Sciatic nerve (tissue), 2 donors: ENCODE measurements at places on chromosomes 7 and 10.

DNA sequence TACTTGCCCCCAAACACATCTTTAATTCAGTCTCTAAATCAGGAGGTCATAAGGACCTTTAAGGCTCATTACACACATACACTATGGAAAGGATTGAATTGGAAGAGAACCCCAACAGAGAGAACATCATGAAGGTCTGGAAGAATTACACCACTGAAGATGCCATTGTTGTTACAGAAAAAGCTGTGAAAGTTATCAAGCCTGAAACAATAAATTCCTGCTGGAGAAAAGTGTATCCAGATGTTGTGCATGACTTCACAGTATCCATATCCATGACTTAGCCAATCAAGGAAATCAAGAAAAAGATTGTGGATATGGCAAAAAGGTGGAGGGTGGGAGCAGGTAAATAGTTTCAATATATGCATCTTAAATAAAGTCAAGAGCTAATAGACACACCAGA lies 13.7 kb downstream of the LIPA start:
- DNase-seq = no peak

DNA sequence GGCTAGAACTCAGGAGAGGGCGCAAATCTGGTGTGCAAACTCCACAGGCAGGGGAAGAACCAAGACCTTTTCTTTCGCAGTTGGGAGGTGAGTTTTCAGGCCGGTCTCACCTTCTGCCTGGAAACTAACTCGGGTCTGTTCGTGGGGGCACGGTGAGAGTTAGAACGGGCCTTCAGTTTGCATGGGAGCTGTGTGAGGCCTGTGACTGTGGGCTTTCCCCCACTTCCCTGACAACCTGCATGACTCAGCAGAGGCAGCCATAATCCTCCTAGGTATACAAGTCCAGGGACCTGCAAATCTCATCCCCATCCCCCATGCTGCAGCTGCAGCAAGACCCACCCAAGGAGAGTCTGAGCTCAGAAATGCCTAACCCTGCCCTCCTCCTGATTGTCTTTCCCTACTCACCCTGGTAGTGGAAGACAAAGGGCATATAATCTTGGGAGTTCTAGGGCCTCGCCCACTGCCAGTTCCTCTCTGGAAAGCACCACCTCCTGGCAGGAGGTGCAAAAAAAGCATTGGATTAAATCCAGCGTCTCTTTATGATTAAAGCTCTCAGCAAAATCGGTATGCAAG lies 194.9 kb upstream of the ETV1 start:
- no peak for DNase-seq

GRCh38 chr7:30201161-30201666 lies 66.4 kb downstream of the MTURN start:
- DNase-seq = no peak

DNA sequence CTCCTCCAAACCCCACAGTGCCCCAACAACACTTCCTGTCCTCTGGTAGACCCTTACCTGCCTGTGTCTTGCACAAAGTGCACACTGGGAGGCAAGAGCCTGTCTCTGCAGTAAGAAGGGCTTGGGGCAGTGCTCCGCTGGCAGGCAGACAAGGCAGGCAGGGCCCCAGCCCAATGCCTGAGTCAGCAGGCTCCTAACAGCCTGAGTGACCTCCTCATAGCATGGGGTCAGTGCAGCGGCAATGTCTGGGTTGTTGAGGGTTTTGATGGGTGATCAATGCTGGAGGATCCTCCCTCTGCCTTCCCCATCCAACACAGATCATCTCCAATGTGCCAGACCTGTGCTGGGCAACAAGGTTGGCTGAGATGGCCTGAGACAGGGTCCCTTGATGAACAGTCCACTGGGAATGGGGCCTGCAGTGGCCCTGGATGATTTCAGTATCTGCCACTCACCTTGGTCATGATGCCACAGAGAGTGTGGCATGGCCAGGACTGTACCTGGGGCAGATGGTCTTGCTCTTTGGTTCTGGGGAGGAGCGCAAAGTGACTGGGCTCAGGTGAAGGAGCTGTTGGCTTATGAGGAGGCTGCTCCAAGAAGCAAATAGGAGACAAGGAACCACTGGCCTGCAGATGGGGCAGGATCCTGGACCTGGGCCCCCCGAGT lies 55.6 kb upstream of the CAMK2B start:
- no peak for DNase-seq

GRCh38 chr7:99457650-99458493 lies 8.1 kb downstream of the ATP5MF start:
- no peak for DNase-seq
